ENCODE measurements at places on chromosomes 4 and X. TPM values are rescaled to one million over a fixed set of nuclear protein-coding genes. Genes with fewer than 3 reads are reported as not detected.

The ALAS2 gene
- total RNA-seq, result not detected

The C4orf51 gene
- not detected for total RNA-seq

The PASD1 gene
- total RNA-seq, result 0.11 TPM

The EMCN gene
- 69.7 TPM for total RNA-seq

The ITIH6 gene
- not detected for total RNA-seq

GRCh38 chrX:30414144-30414543 lies 105.0 kb upstream of the NR0B1 start:
- DNase-seq, result no peak

- DNase-seq, result peak; percentile 70
Observed at GRCh38 chr4:78057600-78058550, 752 bp downstream of the FRAS1 start.

DNA sequence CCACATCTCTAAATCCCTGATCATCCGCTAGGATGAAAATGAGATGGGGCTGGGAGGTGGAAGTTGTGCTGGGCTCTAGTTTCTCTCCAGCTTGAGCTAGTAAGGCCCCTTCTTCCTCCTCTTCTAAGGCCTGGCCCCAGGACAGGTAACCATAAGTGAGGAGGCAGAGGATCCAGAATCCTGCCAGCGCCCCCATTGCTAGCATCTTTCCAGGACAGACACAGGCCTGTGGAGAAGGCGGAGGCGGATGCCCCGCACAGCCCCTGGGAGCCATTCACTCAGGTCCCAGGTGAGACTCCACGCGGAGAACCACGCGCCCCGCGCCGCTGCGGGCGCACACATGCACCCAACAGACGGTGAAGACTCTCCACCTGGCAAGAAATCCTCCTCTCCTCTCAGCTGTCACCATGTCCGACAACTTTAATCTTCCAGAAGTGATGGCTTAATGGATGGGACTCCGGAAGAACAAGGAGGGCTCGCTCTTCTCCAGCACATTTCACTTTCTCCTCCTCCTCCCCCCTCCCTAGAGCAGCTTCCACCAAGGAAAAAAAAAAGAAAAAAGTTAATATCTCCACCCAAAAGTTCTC lies 793 bp downstream of the ARSJ start:
- peak; percentile 5 for DNase-seq

DNA sequence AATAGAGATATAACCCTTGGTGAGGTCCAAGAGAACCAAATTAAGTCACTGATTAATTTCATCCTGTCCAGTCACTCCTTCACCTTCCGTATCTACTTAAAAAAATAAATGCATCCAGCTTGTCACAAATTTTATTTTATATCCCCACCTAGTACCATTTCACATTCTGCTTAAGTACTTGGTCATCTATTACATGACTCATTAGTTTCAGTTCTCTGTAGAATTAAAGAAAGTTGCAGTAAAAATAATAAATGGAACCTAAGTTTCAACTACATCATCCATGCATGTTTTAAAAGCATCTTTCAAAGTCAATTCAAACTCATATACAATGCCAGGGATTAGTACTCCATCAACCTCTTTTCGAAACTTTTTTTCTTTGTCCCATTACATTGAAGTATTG lies 130.2 kb downstream of the SH2D1A start:
- DNase-seq, result no peak

GRCh38 chr4:188704288-188704687 lies 565.0 kb downstream of the TRIML1 start:
- DNase-seq, result no peak

GRCh38 chr4:2080429-2081300 lies 21.5 kb downstream of the NAT8L start:
- DNase-seq, result no peak

DNA sequence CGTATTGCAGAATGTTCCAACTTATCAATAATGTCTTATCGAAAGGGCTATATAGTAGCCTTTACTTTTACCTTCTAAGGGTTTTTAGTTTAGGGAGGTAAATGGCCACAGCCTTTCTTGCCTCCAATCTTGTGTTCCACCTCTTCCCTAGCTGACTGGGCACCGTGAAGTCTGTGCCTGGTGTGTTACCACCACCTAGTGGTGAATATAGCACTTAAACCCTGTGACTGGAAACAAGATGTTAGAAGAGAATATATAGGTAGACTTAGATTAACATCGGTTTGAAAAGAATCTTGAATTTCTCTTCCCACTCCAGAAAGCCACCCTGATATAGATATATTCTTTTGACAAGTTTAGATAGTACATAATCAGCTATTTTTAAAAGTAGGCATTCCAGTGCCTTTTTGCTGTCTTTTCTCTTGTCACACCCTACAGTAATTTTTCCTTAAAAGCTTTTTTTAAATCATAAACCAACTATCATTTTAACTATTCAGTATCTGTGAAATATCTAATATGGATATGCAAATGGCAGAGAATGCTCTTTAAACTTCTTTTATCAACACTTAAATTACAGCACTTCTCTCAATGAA lies 27.8 kb upstream of the ADH7 start:
- DNase-seq, result peak; percentile 57

- DNase-seq, result peak; percentile 15
Observed at GRCh38 chr4:145937971-145938611, 532 bp downstream of the ZNF827 start.

DNA sequence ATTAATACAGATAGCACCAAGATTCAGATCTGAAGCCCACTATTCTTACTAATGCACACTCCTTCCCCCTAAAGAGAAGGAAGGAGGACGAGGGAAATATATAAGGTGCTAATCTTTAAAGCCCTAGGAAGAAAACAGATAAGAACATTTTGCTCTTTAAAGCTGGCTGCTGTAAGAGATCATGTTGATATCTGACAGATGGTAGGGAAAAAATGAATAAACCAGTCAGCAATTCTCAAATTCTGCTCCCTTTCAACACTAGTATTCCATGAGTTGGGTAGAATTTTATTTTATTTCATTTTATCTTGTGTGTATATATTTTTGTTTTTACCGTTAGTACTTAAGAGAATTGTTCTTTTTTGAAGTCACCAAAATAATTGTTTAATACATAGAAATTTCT lies 19.2 kb downstream of the OTC start:
- no peak for DNase-seq

GRCh38 chr4:128974136-128974581 lies 119.2 kb downstream of the SCLT1 start:
- no peak for DNase-seq

DNA sequence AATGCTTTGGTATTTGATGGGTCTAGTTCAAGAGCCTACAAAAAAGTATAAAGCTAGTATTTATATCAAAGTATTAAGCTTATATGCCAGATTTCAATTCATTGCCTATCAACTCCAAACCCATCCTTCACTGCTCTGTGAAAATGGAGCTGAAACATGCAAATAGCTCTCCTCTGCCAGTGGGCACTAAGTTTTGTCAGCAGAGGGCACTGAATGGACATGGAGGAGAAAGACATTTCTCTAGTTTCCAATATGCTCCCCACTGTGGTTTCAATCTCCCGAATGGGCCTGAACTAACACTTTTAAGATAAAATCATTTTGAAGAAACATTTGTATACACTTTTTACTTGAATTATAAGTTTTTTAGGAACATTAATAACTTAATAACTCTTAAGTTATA lies 12.4 kb downstream of the PPID start:
- no peak for DNase-seq
